T47D (cell line): ENCODE measurements at places on chromosomes 4 and X.

DNA sequence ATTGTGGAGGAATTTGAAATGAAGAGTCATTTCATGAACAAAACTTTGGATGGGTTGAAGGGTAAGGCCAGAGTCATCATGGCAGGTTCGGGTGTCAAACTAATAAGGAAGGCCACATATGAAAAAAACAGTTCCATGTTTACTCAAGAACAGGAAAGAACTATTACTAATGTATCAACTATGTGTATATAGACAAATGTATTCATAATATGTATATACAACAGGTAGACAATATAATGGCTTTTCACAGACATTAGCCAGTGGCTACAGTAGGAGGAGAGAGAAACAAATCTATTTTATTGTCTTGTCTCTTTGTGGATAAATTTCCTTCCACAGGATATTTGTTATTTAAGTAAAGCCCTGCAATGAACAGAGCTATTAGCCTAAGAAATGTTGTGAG lies 101.1 kb downstream of the CBLL2 start:
- peak; percentile 8 for DNase-seq

DNA sequence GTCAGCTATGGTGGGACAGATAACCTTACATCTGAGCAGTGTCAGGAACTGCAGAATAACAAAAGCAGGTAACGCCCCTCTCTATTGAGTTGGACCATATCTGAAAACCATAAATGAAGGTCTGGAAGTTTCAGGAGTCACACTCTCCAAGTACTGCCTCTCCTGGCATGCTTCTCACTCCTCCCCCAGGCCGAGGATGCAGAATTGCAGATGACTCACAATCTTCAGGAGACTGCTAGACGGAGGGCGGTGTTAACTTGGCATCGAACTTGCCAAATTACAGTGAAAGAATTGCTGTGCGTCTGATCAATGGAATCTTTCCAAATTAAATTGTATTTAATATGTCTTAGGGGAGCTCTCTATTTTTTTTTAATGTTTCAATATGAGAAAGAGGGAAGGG lies 67.1 kb upstream of the TRIM2 start:
- DNase-seq = no peak

DNA sequence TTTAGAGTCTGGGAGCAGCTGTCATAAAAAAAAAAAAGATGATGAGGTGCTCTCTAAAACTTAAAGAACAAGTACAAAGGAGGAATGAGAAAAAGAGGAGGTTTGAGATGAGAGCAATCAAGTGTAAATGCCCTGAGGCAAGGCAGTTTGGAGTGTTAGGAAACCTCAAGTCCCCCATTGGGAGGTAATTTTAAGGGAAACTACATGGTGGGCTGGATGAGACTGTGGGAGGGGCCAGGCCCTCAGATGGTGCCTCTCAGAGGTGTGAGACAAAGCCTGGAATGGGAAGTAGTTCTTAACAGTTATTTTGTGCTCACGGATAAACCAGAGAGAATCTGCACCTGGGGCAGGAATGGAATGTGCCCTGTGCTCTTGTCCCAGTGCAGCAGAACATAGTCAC lies 1.9 kb upstream of the MAGEB3 start:
- DNase-seq = no peak

GRCh38 chr4:151859641-151860040 lies 98.8 kb upstream of the GATB start:
- DNase-seq = no peak

DNA sequence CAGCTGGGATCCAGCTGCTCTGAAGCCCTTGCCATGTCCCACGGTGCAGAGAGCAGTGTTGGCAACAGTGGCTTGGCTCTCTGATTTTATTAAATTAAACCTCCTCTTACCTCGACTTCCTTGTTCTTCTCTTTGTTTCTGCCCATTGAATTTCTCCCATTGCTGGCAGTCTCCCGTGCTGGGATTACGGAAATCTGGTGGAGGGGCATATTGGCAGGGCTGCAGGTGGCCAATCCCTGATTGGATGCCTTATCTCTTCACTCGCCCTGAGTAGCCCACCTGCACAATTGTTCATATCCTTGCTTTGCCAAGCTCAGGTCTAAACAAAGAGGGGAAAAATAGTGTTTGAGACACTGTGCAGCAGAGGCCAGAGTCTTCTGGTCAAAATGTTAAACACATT lies 493.9 kb downstream of the TMA16 start:
- no peak for DNase-seq

- DNase-seq = no peak
Measured at GRCh38 chr4:85952528-85952927, 407.3 kb downstream of the MAPK10 start.

GRCh38 chrX:19046343-19047215 lies 62.7 kb upstream of the PHKA2 start:
- DNase-seq = no peak
